ENCODE measurements at places on chromosomes 3 and 15. TPM values are rescaled to one million over a fixed set of nuclear protein-coding genes. Genes with fewer than 3 reads are reported as not detected.

Gene CASR
- not detected for total RNA-seq

Gene GOLGA6L10
- 0.38 TPM for total RNA-seq

Gene CRYBG3
- 6.5 TPM for total RNA-seq

Gene CTXN2
- not detected for total RNA-seq

Gene NEK10
- total RNA-seq = 1.1 TPM

Gene ZPLD1
- total RNA-seq = 0.08 TPM

Gene RBP2
- not detected for total RNA-seq

Gene CFAP20DC
- total RNA-seq = 2.3 TPM

Gene NANOGP8
- not detected for total RNA-seq

Gene MRPL46
- 60.8 TPM for total RNA-seq

Gene AGBL1
- total RNA-seq = not detected

Gene PAK6
- total RNA-seq = 0.87 TPM

Gene CNTN6
- total RNA-seq = not detected

Gene ADAMTS17
- total RNA-seq = not detected

Gene CLSTN2
- total RNA-seq = 0.05 TPM

Gene MORC1
- total RNA-seq = not detected

Gene PDE8A
- 28.8 TPM for total RNA-seq

Gene SUCLG2
- 37.2 TPM for total RNA-seq

Gene OR5H2
- not detected for total RNA-seq

Gene PSTPIP1
- total RNA-seq = not detected

Gene GYG1
- 27.5 TPM for total RNA-seq

Gene AEN
- total RNA-seq = 88.9 TPM

Gene MRPL3
- 101 TPM for total RNA-seq

Gene CLDN18
- total RNA-seq = not detected

Gene FRMD5
- 4.6 TPM for total RNA-seq

Gene SLC6A20
- not detected for total RNA-seq

Gene EFCC1
- not detected for total RNA-seq

Gene SAXO2
- total RNA-seq = 3.3 TPM

Gene DPPA2
- total RNA-seq = not detected

Gene CCDC13
- total RNA-seq = 0.48 TPM

Gene ROPN1
- total RNA-seq = not detected

Gene FAM43A
- 4.9 TPM for total RNA-seq

Gene PRC1
- total RNA-seq = 211 TPM

Gene CORO2B
- 3.8 TPM for total RNA-seq

Gene WDR93
- 0.15 TPM for total RNA-seq

Gene GRM7
- total RNA-seq = not detected

Gene ZNF619
- total RNA-seq = 2.0 TPM

Gene PTH1R
- 0.51 TPM for total RNA-seq

Gene SLC49A4
- 16.4 TPM for total RNA-seq

Gene REC114
- not detected for total RNA-seq

Data from A549 treated with RU486 at 1 μM for 4 hours (cell line).